CD4-positive, alpha-beta T cell treated with Interleukin-21 for 1 hour (primary cell): ENCODE measurements at places on chromosomes 6 and 20.

GRCh38 chr6:53639520-53639919, 26.0 kb downstream of the KLHL31 start:
- no peak for DNase-seq

GRCh38 chr20:7897781-7898364, 42.4 kb downstream of the HAO1 start:
- no peak for DNase-seq

DNA sequence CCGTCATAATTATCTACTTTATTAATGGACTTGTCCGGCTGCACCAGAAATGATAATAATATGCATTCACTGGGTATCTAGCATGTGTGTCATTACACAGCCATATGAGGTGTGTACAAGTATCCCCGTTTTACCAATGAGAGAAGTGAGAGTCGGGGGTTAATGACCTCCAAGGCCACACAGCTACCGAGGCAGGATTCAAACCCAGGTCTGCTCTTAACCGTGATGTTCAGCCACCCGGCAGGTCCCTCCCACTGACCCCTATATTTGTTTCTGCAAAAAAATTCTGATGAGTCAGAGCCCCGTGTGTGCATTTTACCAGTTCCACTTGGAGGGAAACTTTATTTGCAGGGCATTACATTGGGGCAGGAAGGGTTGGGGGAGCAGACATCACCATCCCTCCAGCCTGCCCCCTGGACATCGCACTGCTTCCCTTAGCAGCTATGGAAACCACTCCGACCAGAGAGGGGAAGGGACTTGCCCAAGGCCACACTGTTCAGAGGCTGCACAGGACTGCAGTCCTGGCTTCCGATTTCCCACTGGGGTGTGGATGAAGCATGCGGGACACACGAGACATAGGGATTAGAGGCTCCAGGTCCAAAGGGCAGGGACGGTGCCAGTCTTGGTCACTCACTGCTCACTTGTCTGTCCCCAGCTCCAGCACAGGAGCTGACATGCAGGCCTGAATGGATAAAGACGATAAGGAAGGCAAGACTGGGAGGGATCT, 10.1 kb upstream of the SRC start:
- no peak for DNase-seq

- no peak for DNase-seq
Measured at GRCh38 chr20:44465001-44465560, 10.6 kb upstream of the TTPAL start.

DNA sequence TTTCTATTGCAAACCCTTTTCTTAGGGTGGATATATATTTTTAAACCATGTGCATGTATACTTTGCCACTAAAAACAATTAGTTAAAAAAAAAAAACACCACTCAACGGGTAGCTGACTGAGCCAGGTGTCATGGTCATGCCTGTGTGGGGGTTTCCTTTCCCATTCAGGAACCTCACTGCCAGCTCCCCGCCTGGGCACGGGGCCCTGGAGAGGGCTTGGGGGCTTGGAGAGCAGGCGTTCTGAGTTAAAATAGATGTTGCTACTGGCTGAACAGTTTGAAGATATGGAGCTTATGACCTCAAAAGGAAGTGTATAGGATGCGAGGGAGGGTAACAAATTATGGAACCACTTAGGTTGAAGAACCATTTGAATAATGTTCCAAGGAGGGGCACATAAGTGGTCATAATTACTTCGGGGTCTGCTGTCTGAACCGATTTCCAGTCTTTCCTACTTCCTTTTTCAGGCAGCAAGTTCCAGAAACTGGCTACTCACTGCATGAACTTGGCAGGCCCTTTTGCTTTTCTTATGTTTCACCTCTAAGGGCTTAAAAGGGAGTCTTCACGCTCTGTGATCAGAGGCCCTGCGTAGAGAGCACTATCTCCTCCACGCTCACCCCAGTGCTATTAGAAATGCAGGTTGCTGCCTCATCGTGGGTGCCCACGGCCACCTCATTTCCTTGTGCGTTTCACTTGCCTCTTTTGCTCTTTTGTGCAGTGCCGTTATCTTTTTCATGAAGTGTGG, 9.9 kb downstream of the STX16 start:
- DNase-seq: peak; percentile 59

GRCh38 chr20:40682104-40682981, 6.7 kb downstream of the MAFB start:
- no peak for DNase-seq

DNA sequence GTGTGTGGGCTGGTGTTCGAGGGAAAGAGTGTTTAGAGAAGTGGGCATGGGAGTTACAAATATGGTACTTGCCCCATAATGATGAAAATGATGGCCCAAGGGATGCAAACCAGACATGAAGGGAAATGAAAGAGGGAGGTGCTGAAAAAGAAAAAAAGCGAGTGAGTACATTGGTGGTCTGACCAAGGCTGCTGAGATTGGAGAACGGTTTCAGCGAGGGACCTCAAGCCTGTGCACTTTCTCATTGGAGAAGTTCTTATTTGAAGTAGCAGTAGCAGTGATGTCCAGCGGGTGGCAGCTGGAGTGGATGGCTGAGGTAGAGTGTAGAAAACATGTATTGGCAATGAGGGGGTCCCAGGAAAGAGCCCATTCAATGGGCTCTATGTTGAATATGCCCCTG, 54.8 kb downstream of the TNFAIP3 start:
- DNase-seq: no peak

- peak; percentile 66 for DNase-seq
Measured at GRCh38 chr6:125791151-125791819, 525 bp downstream of the NCOA7 start.

- DNase-seq: no peak
Measured at GRCh38 chr6:32396028-32396427, 11.0 kb downstream of the BTNL2 start.

GRCh38 chr20:53599910-53600632, 6.4 kb upstream of the ZNF217 start:
- DNase-seq: no peak

DNA sequence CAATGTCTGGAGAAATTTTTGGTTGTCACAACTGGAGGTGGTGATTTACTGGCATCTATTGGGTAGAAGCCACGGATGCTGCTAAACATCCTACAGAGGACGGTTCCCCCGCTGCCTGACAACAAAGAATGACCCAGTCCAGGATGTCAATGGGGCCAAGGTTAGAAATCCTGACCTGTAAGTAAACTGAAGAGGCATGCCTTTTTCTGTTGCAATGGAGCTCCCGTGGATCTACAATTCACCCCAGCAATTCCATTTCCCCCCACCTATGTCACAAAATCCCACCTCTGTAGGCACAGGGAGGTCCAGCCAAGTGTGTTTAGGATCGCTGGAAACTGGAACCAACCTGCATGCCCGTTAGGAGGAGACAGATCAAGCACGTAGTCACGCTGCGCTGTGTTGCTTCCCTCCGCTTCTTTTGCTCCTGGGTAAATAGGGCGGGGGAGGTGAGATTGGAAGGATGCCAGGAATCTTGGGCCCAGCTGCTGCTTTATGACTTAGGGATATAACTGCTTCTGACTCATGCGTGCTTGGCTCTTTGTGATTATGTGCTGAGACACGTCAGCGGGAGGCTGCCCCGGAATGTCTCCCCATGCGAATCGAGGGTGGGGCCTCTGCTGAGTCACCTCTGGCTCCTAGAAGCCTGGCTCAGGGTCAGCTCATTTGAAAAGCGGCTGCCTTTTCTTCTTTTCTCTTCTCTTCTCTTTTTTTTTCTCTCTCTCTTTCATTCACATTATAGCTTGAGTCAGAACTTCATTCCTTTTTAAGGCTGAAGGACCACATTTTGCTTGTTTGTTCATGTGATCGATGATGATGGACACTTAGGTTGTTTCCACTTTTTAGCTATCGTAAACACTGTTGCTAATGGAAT, 12.4 kb upstream of the PEDS1 start:
- peak; percentile 63 for DNase-seq

DNA sequence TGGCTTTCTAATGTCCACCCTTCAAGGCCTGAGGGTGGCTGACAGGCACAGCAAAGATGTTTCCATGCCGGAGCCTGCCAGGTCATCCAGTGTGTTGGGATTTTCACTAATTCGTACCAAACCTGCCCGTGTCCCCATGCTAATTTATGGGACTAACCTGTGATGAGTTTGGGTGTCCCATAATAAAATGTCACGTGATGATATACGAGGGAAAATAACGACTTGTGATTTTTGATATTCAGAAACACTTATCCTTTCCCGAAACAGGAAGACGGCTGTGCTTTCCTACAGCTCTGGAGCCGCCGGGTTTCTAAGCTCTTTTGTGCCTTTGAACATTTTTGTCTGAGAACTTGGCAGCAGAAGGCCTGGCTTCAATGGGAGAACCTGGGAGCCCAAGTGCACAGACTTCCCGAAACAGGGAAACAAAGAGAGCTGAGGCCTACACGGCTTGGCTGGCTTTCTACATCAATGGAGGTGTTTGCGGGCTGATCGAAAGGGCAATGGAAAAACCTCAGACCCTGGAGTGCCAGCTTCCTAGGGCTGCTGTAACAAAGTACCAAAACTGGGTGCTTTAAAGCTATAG, 171.9 kb upstream of the JARID2 start:
- no peak for DNase-seq

- no peak for DNase-seq
Measured at GRCh38 chr6:149846321-149846720, 17.8 kb downstream of the LRP11 start.

- DNase-seq: no peak
Measured at GRCh38 chr6:134622382-134623173, 304.7 kb upstream of the SGK1 start.

GRCh38 chr6:63897459-63897858, 261.9 kb downstream of the PHF3 start:
- no peak for DNase-seq

DNA sequence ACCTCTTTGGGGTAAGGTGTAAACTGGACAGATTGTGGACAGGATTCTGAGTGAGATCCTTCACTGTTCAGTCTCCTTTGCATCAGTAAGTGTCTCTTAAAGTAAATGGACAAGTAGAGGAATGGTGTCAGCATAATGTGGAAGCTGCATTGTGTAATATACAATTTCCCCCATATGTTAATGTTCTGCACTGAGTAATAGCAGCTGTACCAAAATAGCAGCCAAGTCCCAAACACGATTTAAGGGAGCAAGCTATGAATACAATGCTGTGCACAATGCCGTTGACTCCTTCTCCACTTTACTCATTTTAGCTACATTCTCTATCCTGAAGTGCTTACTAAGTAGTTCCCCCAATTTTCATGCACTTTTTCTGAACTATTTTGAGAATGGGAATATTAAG, 21.1 kb upstream of the TRIM26 start:
- DNase-seq: no peak

GRCh38 chr6:47483516-47483852, 5.9 kb downstream of the CD2AP start:
- no peak for DNase-seq

- DNase-seq: no peak
Measured at GRCh38 chr6:169451065-169451838, 197.6 kb upstream of the THBS2 start.

DNA sequence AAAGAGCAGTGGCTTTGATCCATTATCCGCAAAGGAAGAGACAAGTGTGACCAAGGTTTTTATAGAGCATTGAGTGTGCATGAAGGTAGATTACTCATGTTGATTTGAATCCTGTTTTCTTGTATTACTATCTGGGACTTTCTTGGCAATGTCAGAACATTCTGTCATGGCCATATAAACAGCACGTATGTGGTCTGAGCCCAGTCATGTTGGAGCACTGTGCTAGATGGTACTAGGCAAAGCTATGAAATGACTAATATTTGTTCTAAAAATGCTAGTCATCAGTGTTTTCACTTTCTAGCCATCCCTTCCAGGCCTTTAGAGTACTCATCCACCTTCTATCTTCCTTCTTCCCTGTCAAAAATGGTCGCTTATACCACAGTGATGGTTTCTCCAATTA, 278.6 kb upstream of the FLRT3 start:
- no peak for DNase-seq
